ENCODE measurements at places on chromosomes 7 and 10.

DNA sequence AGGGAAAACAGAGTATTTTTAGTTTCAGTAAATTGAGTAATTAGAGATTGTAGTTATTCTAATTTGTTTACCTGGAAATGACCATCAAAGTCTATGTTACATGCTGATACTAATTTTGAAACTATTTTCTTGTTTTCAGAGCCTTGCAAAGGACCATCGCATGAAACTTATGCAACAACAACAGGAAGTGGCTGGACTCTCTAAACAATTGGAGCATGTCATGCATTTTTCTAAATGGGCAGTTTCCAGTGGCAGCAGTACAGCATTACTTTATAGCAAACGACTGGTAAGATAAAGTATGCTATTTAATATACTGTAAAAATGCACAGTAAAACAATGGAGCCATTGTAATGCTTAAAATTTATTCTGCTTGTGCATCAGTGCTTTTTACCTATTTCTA, 78.5 kb downstream of the TRIM24 start:
- no peak for DNase-seq

DNA sequence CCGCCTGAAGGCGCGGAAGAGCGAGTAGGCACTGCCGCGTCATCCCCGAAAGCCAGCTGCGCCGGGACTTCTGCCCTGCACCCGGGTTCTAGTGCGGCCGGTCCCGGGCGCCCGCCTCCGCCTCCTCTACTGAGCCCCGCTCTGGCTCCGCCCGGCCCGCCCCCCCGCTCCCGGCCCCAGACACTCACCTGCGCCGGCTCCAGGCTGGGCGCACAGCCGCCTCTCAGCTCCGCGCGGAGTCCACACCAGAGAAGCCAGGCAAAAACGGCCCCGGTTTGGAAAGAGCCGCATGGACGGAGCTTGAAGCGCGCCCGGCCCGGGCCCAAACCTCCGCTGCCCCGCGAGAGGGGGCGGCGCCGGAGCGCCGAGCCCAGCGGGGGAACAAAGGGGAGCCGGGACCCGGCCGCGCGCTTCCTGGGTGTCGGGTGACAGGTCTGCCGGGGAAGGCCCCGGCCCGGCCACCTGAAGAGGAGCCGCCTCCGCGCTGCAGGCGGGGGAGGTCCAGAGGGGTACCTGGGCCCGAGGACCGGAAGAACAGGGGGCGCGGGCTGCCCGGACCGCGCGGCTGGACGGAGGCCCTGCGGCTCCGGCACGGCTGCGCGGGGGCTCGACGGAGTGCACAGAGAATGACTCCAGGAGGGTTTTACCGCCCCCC, 168.2 kb downstream of the NRF1 start:
- DNase-seq: peak; percentile 68

- no peak for DNase-seq
Observed at GRCh38 chr10:80516506-80517075, 21.1 kb upstream of the SH2D4B start.

DNA sequence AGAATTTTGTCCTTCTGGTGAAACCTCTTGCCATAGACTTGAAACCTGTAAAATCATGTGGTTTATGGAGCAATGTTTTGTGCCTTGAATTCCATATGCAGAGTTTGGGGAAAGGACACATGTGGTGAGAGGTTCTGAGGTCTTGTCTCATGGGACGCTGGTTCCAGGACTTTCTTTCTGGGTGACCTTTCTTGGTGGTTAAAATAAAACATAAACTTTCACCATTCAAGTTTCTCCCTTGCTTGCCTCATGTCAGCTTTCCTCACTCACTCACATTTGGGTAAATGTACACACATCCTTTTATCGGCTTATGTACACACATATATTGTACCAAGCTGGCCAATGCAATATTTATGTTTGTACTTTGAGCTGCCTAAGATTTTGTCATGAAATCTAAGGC, 144.9 kb upstream of the CELF2 start:
- no peak for DNase-seq

GRCh38 chr10:117646718-117647117, 104.2 kb downstream of the EMX2 start:
- DNase-seq: no peak

- DNase-seq: no peak
Observed at GRCh38 chr10:70493660-70494234, 15.2 kb downstream of the PALD1 start.

- no peak for DNase-seq
Observed at GRCh38 chr7:140677496-140677895, 4.8 kb downstream of the ADCK2 start.

DNA sequence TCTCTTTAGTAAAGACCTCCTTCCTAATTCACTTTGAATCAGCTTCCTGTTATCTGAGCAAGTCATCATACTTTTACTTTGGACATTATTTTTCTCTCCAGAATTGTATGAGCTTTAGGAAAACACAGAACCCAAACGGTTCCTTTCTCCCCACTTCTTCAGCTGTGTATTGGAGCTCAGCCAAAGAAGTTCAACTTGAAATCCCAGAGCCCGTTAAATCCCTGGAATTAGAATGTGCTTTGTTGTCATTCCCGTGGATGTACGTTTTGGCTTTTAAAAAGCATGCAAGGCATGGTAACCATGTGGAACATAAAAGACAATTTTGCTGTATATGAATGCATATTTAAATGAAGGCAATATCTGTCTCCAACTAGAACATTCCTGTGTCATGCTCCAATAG, 46.6 kb downstream of the AGMO start:
- no peak for DNase-seq

DNA sequence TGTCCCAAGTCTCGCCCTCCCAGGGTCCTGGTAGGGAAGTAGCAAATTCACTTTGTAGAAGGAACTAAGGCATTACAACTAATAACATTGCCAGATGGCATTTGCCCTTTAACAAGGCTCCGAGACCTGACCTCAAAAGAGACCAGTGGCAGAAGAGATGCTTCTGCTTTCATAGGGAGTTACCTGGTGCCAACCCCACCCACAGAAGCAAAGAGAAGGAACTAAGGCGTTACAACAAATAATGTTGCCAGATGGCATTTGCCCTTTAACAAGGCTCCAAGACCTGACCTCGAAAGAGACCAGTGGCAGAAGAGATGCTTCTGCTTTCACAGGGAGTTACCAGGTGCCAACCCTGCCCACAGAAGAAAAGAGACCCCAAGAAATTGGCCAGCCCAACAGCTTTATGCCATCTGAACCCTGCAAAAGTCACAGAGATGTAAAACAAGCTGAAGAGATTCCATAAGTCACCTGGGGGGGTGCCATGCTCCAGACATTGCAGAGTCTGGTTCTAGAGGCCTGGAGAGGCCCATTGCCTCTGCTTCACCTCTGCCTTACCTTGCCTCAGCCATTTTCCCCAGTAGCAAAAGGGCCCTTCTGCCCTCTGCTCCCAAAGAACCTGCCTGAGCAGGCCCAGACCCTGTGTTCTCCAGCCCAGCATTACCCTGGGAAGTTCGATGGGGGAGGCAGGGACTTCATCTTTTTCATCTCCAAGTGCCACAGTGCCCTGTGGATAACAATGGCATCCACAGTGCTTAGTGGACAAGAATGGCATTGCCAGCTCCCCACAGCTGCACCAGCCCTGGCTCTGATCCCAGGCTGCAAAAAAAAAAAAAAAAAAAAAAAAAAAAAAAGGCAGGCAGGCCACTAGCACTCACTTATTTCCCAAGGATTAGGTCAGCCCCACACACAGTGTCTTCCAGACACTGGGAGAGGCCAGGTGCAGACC, 179.5 kb upstream of the PLXNA4 start:
- DNase-seq: no peak

Measured in GM12892 (cell line).